ENCODE measurements at places on chromosomes 5 and 9.

DNA sequence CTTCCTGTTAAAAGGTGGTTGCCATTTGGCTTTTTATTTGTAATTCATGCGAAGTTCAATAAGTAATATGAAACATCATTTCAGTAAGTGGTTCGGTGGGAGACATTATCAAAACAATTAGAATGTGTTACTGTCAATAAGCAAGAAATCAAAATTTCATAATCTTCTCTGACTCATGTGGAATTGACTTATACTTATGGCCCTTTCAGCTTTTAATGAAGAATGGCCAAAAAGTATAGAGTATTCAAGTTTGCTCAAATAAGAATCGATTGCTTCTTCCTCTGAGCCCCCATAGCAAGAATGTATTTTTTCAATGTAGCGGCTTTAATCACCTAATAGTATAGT lies 174.5 kb downstream of the AOPEP start:
- no peak for DNase-seq

DNA sequence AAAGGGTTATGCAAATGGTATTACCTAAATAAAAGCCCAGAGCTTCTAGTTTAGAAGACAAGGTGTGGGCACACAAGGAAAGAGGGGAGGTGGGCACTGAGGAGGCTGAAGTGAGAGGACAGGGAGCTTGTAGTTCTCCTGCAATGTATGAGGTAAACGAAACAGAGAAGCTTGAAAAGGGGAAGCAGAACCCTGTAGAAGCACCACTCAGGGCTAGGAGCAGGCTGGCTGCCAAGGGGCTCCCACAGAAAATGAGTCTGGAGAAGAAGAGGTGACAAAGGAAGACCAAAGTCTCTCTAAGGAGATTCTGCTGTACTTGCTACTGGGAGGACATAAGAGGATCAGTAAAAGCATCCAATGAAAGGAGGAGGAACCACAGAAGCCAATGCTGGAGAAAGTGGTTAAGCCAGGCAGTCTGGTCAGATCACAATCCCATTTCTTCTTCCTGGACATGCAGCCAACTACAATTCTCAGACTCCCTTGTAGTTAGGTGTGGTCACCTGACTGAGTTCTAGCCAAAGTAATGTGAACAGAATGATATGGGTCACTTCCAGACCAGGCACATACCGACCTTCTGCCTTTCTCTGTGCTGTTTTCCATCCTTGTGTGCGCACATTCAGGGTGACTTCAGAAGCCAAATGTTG lies 174.5 kb upstream of the MAP3K1 start:
- no peak for DNase-seq

- DNase-seq: no peak
Observed at GRCh38 chr5:43000111-43000840, 39.8 kb downstream of the ANXA2R start.

DNA sequence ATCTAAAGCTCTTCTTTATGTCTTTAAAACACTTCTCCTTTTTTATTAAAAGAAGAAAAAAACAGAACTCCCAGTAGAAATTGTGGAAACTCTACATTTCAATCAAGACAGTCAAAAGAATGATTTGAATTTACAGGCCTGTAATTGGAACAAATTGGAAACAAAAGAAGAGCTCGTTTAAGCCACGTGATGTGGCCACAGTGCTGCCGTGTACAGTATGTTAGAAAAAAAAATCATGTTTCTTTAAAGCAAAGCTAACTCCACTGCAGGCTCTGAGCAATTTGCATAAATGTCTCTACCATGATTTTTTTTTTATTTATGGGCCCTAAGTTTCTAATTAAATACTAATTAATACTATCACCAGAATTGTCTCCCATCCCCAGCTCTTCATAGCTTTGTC lies 325.6 kb downstream of the ZSWIM6 start:
- DNase-seq: no peak

GRCh38 chr9:114937516-114937915 lies 7.1 kb upstream of the TNFSF8 start:
- DNase-seq: no peak

Measured in caudate nucleus (tissue), 63 donors.